ENCODE measurements at places on chromosomes 12 and 14. TPM values are rescaled to one million over a fixed set of nuclear protein-coding genes. Genes with fewer than 3 reads are reported as not detected.

- DNase-seq, result no peak
These were observed 198.4 kb upstream of the FOXN3 start for GRCh38 chr14:89615421-89615820.

- no peak for DNase-seq
These were observed 20.0 kb downstream of the RHOJ start for GRCh38 chr14:63224196-63224595.

- DNase-seq, result no peak
These were observed 13.9 kb downstream of the SYT1 start for GRCh38 chr12:78878459-78878858.

- no peak for DNase-seq
These were observed 23.0 kb downstream of the NCOR2 start for GRCh38 chr12:124544311-124544970.

CCDC198 gene
- 158 TPM for polyA plus RNA-seq

All from left renal cortex interstitium (tissue), 4 donors.